ENCODE measurements at places on chromosomes 4 and X.
A peak's percentile ranks its signal among the peaks of the same experiment; 100 is the strongest.

DNA sequence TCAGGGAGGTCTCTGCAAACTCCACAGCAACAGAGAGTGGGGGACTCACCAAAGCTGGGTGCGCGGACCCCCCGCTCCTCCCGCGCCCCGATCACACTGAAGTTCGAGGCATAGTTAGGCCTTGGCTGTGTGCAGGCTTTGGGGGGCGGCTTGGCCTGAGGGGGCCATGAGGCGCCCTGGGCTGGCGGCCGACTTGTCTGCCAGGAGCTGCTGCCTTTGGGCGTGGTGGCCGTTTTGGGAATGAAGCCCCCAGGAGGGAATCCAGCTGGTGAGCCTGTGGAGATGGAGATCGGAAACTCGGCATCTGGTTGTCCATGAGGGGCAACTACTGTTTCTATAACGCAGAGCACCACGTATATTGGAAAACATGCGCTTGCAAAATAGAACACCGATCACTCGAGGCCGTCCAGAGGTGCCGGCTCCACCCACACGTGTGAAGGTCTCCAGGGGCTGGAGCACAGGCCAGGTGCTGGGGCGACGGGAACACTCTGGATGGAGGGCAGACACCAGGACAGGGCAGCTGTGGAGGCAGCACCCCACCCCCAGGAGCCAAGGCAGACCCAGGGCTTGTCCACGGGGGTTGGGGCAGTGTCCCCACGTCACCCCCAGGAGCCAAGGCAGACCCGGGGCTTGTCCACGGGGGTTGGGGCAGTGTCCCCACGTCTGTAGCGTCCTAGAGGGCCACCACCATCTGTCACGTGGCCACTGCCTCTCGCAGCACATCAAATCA lies 25.9 kb upstream of the CPLX1 start:
- no peak for DNase-seq

DNA sequence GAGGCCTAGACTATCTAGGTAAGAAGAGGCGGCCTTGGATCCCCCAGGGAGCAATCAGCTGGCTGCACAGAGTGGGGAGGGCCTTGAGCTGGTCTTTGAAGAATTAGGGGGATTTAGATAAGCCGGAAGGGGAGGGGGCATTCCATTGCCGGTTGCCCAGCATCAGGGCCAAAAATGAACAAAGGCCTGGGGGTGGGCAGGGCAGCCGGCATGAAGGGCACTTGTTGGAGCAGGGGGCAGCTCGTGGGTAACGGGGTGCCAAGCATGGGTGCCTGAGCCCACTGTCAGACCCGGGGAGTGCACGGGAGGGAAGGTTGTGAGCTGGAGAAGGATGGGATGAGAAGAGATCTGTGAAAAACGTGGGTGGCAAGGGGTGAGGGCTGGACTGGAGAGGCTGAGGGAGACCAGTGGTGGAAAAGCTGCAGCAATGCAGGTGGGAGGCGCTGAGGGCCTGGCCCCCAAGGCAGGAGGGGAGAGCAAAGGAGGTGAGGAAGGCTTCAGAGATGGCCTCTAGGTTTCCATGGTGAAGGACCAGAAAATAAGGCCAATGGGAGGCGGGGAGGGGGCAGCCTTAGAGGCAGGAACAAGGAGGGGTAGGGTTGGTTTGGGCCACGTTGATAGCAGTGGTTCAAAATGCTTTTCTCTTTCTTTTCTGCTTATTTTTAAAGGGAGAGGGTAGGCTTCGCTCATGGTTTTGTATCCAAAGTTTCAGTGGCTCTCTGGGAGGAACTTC lies 8.6 kb downstream of the KLF3 start:
- no peak for DNase-seq

DNA sequence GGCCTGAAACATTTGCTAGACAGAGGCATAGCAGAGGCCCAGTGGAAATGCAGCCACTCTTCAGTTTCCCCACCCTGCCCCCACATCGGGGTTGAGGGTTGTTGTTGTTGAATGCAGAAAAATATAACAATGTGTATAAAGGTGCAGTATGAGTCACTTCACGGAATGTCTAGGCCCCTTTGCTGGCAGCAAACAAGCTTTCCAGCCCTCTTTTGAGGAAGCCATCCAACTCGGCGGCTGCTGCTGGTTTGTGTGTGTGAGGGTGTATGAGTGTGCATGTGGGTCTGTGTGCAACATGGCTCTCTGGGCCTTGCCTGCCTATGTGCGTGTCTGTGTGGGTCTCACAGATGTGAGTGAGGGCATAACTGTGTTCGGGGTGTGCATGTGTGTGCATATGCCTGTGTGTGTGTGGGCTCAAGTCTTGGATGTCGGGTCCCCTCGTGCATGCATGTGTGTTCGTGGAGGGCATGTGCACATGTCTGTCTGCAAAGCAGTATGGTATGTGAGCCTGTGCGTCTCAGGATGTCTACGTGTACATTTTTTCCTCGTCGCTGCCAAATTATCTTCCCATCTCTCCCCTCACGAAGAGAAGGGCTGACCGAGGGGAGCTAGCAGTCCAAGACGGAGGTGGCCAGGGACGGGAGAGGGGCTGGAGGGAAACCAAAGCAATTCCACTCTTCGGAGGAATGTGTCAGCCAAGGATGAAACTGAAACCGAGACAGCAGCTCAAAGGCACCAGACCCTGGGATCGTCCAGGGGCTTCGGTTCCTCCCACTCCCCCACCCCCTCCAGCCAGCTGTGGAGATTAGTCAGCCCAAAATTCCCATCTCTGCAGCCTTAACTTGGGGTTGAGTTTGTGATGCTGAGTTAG lies 8.4 kb upstream of the ELF4 start:
- no peak for DNase-seq

- DNase-seq: no peak
Observed at GRCh38 chr4:29717287-29718057, 1002.7 kb upstream of the PCDH7 start.

DNA sequence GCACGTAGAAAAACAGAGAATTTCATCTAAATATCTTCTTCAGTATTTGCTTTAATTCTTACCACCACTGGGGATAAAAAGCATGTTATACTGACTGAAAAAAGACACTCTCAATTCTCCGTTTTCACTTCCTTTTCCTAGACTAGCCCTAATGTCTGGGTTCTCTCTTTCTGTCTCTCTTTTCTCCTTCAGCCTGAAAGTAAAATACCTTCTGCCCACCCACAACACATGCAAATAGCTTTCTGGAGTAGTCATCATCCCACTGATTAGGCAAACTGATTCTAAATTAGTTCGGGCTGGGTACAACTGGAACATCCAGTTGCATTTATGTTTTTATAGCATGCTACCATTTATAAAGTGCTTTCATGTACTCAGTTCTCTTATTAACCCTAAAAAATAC lies 142.4 kb upstream of the ANKRD50 start:
- no peak for DNase-seq

GRCh38 chr4:127782275-127783025 lies at the start of gene HSPA4L:
TSS of gene HSPA4L (plus strand) at chr4:127782322. CDS start at chr4:127782551, 229 bp downstream.
- no peak for DNase-seq

GRCh38 chr4:90165883-90166282 lies 38.7 kb downstream of the CCSER1 start:
- no peak for DNase-seq

- no peak for DNase-seq
Observed at GRCh38 chrX:124005228-124005627, 43.7 kb downstream of the STAG2 start.

DNA sequence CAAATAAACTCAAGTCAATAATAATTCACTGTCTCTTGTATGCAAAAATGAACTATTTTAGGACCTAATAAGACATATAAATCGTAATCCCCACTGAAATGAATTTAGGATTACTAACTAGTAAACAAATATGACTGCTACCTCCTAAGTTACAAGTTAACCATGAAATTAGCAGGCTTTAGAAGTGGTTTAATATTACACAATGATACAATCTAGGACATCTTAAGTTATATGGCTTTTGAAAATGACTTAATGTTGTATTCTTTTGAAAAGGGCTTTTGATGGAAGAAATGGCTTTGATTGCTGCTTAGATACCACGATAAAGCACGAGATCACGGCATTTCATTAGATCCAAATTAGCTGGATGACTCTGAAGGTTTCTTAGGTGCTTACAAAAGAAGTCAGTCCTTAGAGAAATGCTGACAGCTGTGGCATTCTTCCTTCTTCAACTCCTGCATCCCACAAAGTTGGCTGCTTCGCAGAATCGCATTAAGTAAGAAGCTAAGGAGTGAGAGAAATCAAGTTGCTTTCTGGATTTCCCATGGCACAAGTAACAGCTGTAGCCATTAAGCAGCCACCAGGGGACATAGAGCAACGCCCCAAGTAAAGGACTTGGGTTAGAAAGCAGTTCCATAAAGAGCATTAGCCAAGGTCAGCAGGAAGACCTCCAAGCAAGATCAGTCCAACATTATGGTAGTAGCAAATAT lies 6.9 kb downstream of the SLC10A7 start:
- no peak for DNase-seq

DNA sequence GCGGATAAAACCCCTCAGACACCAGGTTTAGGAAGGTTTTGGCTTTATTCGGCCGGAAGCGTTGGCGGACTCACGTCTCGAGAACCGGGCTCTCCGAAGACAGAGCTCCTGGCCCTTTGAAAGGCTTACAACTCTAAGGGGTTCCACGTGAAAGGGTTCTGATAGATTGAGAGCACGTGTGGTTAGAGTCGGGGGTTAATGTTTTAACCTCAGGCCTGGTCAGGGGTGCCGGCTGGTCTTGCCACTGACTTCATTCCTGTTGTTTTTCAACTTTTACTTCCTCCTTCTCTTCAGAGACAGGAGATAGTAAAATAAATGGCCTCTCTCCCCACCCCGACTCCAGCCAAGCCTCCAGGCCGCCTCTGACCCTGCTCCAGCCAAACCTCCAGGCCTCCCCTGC lies 4.7 kb upstream of the ASMT start:
- no peak for DNase-seq

GRCh38 chr4:124318292-124318691 lies 394.2 kb downstream of the ANKRD50 start:
- DNase-seq: no peak

DNA sequence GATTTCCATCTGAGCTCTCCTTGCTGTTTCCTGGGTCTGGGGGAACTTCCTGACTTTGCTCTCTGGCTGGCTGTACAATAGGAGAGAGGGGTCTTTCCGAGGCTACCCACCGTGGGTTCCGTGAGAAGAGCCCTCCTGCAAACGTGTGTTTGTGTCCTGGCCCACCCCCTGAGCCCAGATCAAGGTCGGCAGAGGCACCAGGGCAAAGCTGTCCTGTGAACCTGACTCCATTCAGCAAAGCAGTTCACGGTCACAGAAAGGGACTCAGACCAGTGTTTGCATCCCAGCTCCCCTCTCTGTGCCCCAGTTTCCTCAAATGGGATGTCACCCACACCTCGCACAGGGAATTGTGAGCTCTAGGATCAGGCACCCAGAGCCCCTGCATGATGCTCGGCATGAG lies 97.3 kb upstream of the PSAPL1 start:
- DNase-seq: no peak

DNA sequence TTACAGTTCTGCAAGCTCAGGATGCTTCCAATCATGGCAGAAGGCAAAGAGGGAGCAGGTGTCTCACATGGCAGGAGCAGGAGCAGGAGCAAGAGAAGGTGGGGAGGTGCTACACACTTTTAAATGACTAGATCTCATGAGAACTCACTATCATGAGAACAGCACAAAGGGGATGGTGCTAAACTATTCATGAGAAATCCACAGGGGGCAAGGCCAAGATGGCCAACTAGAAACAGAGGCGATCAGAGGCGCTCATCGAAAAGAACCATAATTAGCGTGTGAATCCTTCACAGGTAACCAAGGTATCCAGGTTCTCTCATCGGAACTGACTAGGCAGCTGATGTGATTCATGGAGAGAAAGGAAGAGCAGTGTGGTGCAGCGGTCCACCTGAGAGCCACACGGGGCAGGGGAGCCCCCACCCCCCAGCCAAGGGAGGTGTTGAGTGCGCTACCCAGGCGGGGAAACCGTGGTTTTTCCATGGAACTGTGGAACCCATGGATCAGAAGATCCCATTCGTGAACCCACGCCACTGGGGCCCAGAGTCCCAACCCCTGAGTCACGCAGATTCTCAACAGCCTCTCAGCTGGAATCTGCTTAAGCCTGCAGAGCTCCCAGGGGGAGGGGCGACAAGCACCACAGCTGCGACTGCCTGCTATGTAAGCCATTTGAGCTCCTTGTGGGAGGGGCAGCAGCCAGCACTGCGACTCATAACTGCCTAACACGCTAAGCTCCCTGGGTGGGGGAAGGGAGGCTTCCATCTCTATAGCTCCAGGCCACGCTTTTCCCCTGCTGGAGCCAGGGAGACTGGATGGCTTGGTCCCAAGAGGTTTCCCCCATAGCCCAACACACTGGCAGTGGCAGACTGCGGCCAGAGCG lies 46.7 kb downstream of the FGF16 start:
- DNase-seq: no peak

GRCh38 chr4:184649971-184650855 lies 675 bp downstream of the PRIMPOL start:
- DNase-seq: no peak

GRCh38 chr4:171629737-171630136 lies 183.5 kb upstream of the GALNTL6 start:
- DNase-seq: no peak

DNA sequence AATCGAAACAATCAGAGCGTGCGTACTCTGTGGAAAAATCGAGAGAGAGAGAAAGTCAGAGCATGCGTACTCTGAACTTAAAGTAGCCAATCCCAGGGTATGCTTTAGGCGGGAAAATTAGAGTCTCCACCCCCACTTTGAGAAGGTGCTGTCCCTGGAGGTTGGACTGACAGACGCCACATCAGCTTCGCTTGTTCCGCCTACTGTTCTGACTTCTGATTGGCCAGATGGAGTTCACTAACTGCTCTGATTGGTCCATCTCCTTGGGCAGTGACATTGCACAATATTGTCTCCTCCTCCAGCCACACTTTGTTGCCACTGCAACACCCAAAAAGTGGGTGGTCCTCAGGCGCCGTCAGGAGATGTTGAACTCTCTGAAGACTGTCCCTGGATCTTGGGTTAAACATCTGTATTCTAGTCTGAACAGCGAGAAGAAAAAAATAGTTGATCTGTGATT lies at the start of gene SSX5:
Gene SSX5, minus strand, starts transcription at position 51 of the 457 bp plus-strand sequence. CDS start 1,437 bp downstream, outside the sequence.
- DNase-seq: no peak

DNA sequence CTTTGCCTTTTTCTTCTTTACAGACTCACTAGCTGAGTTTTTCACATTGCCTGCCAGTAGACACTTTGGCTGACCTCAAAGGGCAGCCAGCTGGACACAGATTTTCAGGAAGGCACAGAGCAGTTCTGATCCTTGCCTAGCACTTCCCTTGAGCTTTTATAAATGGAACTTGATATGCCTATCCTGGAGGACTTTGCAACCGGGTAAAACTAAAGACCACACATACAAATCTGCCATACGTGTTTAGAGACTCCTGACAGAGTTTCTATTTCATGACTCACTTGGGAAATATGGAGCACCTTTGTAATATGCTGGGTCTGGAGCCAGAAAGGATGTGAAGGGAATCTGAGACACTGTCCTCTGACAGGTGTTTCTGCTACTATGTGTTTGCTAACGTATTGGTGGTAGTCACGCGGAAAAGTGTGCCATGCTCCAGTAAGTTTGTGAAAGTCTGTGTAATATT lies 56.7 kb upstream of the RASSF6 start:
- DNase-seq: no peak

- peak; percentile 1 for DNase-seq
Observed at GRCh38 chr4:8329859-8330761, 60.6 kb downstream of the HTRA3 start.
